ENCODE measurements at places on chromosomes 12 and 14.

- no peak for DNase-seq
Observed at GRCh38 chr14:100104523-100105300, 39.5 kb downstream of the EVL start.

GRCh38 chr12:3145033-3145432, 67.9 kb downstream of the TSPAN9 start:
- DNase-seq = no peak

DNA sequence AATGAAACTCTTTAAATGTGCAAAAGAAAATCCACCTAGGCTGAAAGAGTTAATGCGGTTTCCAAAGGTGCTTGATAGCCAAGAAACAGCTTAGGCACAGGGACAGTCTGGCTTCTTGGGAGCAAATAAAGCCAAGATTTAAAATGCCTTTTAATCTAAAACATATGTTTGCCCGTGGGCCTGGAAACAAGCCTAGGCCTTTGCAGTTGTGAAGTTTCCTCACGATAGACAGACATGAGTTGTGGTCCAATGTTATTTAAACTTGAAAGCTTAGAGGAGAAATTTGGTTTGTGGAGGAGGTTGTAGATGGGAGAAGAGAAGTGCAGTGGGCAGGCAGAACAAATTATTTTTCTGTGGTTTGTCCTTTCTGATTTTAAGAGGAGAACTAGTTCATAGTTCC, 29.8 kb downstream of the PROX2 start:
- DNase-seq = no peak

- DNase-seq = no peak
Observed at GRCh38 chr14:93984987-93985410, 8.6 kb upstream of the ASB2 start.

DNA sequence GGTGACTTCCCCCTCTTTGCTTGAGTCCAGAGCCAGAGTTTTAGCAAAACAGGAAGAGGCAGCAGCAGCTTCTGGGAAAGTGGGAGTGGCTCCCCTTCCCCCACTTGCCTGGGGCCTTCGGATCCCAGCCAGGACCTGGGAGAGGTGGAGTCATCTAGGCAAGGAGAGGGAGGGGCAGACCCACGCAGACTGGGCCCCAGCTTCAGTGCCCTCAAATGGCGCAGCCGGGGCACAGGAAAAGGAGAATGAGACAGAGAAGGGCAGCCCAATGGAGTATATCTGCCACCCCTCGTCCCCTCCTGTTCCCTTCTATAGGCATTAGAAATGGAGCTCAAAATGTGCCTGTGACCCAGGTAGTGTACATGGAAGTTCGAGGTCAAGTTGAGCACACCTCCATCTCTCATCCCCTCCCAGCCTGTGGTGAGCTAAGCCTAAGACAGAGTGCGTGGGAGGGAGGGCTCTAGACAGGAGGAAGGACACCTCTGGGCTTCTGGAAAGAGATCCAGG, 9.3 kb upstream of the HDAC7 start:
- no peak for DNase-seq

DNA sequence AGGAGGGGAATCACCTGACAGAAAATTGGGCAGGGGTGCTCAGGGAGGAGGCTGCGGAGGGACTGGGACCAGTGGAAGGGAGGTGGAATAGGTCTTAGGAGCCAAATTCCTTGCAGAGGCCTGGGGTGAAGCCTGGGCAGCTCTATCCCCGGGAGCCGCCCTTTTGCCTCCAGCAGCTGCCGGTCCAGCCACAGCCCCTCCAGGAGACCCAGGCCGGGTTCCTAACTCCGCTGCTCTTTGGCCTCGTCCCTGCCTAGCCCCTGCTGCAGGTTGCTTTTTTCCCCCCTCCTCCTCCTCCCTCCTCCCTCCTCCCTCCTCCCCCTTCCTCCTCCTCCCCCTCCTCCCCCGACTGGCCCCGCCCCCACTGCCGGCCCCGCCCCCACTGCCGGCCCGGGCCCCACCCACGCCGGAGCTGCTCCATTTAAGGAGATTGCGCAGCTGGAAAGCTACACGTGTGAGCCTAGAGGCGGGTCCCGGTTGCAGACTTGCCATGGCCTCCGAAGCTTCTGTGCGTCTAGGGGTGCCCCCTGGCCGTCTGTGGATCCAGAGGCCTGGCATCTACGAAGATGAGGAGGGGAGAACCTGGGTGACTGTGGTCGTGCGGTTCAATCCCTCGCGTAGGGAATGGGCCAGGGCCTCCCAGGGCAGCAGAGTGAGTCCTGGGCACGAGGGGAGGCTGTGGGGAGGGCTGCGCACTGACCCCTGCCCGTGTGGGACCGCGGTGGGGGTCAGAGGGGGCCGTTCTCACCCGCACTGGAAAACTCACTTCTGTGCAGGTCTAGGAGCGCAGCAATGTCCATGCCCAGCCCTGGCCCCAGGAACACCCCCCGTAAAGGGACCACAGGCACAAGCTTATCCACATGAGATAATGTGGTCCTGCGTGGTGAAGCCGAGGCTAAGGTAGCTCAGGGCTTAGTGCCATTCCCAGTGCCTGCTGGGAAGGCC, at the start of gene TCL1B:
TSS of gene TCL1B (plus strand) at position 449 of the 945 bp plus-strand sequence. CDS start at position 491, 42 bp downstream.
- no peak for DNase-seq

GRCh38 chr12:107388263-107388662, 294.9 kb upstream of the CRY1 start:
- DNase-seq = no peak

- no peak for DNase-seq
Observed at GRCh38 chr14:58491593-58491992, 64.1 kb downstream of the KIAA0586 start.

DNA sequence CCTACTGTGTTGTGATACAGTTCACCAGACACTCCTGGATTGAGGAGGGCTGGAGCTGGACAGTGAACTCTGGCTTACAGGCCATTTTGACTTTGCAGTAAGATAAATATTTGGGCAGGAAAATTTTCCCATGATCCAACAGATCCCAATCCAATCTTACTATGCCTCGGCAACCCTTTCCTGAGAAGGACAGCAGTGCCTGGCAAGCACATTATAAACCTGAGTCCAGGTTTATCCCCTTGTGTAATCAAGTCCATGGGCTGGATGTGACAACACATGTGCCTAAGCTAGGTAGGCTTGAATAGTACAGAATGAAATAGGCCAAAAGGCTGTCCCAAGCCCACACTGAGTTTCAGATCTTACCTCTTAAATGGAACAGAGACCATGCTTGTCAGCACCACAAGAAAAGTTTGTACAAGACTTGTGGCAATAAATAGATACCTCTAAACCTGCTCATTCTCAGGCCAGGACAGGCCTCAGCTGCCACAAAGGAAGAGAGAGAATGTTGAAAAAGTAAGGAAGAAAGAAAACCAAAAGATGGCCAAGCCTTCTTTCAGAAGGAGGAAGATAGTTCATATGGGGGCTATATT, 34.9 kb downstream of the CREBL2 start:
- no peak for DNase-seq

DNA sequence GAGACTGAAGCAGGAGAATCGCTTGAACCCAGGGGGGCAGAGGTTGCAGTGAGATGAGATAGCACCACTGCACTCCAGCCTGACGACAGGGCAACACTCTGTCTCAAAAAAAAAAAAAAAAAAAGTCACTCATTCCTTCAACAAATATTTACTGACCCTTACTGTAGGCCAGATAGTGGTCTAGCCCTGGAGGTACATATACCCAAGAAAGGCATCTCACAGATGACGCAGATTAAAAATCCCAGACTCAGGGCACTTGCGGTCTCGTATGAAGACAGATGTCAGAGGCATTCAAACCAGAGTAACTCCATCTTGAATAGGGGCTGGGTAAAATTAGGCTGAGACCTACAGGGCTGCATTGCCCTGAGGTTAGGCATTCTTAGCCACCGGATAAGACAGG, 44.8 kb downstream of the CLMN start:
- DNase-seq = no peak

DNA sequence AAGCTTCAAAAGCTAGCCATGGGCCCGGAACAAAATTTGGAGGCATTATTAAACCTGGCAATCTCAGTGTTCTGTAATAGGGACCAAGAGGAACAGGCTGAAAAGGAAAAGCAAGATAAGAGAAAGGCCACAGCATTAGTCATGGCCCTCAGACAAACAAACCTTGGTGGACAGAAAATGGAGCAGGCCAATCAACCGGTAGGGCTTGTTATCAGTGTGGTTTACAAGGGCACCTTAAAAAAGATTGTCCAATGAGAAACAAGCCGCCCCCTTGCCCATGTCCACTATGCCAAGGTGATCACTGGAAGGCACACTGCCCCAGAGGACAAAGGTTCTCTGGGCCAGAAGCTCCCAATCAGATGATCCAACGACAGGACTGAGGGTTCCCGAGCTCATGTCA, 653.9 kb upstream of the TMEM132C start:
- no peak for DNase-seq

GRCh38 chr12:113165521-113166450, 16.3 kb downstream of the CFAP73 start:
- DNase-seq = no peak

GRCh38 chr12:93022603-93023340, 93.7 kb upstream of the EEA1 start:
- DNase-seq = no peak

DNA sequence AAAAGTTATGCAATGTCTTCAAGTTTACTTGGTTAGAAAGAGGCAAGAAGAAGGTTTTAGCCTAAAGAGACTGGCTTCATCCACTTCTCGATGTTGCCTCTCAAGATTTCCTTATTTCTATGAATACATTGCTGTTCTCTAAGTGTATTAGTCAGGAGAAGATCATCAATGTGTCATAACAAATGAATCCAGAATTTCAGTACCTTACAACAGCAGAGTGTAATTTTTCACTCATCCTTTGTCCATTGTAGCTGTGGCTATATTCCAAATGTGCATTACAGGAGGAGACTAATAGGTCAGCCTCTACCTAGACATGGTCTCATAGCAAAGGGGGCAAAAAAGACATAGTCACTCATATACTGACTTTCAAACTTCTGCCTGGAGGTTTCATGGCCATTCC, 579.1 kb downstream of the PRKD1 start:
- DNase-seq = no peak

DNA sequence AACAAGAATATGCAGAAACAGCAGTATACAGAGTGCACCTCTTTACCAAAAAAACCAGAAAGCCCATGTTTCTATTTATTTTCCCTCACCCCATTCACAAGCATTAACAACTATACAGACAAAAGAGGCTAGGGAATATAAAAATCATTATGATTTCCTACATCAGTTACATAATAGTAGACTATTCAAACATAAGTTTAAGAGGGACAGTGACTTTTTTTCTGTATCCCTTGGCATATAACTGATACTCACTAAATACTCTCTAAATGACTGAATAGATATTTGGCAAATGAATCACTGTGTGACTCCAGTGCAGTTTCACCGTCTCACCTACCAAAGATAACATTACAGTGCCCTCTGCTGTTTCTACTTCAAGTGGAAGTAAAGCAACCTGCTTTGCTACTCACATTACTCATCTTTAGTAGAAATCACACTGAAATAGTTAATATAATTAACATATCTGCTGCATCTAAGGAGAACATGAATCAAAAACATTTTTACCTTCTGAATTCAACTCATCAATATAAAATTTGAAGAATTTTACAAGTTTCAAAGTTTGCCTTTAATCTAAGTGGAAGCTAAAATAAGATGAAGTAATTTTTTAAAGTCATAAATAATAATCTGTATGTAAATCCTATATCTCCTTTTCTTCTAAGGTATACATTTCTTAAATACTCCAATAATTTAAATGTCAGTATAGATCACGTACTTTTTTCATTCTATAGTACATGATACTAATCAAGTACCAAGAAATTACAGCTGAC, 103.8 kb downstream of the OSBPL8 start:
- peak; percentile 5 for DNase-seq

DNA sequence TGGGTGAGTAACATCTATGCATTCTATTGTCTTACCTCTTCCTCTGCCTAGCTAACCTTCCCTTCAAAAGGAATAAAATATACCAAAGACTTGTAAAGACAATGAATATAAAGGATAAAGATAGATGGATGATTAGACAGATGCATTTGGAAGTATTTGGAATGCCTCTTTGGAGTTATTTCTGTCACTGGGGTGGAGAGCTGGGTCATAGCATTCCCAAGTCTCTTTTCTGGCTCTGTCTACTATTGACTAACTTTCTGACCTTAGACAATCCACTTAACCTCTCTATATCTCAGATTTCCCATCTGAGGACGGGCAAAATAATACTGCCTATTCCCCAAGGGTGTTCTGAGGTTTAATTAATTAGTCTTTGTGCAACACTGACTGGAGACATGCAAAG, 517.4 kb downstream of the DIO2 start:
- no peak for DNase-seq

DNA sequence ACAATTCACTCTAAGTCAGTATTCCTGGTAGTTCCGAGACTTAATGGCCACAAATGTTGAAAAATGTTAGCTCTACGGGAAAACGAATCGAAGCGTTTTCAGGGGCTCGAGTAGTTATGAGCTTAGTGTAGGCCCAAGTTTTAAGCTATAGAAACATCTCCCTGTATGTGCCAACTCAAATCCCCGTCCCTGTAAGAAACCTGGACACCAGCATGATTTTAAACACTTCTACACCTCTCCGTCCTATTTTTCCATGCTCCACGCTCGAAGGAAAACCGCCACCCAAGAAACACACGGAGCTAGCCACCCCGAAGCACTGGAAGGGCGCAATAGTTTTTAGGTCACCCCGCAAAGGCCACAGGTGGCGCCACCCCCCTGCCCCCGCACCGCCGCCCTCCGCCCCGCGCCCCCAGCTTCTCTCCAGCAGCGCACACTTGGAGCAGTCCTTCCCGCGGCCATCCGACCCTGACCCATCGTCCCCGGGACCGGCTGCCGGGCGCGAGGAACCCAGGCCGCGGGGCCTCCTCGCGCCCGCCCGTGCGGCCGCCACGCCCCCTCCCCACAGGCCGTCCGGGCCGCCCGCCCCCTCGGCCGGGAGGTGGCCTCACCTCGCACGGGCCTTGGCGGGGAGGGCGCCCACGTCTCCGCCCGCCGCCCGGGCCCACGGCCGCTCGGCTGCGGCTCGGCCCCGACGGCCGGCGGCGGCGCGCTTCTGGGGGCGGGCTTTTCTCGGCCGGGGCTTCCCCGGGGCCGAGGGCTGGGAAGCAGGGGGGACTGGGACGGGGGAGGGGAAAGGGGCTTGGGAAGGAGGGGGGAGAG, 522 bp downstream of the R3HDM2 start:
- peak; percentile 17 for DNase-seq

- DNase-seq = no peak
Observed at GRCh38 chr12:38053655-38054464, 262.7 kb upstream of the ALG10B start.

DNA sequence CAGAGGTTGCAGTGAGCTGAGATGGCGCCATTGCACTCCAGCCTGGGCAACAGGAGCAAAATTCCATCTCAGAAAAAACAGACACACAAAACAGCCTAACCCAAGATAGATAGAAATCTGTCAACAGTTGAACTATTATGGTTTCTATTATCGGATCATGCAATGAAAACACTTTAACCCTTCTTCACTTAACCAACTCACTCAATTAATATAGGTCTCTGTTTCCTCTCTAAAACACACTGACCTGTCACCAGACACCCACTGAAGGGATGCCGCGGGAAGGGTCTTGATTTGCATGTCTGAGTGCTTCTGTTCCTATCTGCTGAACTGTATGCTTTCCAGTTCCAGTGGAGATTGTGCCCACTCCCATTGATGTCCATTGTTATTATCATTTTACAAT, 38.0 kb upstream of the NUDT4 start:
- DNase-seq = no peak

All from GM19239 (cell line).